ENCODE measurements at places on chromosomes 1 and 21. TPM values are rescaled to one million over a fixed set of nuclear protein-coding genes. Genes with fewer than 3 reads are reported as not detected.

DNA sequence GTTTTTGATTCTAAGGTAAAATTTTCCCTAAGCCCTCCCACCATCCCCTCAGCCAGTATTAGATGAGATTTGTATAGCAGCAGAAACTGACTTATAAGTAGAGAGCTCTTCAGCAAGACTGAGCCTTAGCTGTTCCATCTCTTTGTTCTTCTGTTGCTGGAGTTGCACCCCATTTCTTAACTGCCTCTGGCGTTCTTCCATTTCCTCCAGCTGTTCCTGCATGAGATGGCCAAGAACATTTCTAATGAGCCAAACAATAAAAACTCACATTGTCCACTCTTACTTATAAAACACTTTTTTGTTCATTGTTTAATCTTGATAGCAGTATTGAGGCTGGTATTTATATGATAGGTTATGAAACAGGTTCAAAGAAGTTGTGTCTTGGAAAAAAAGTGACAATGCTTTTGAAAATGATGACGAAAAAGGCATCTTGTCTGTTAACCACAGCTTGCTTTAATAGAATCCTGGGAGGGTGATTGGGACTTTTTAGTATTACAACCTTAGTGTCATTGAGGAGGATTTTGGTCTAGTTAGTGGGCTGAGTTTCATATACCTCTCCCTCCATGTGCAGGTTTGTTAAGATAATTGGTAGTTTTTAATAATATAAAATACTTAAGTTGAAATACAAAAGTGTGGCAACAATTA lies 18.3 kb downstream of the SYNC start:
- no peak overlapping the region for H3K4me3 ChIP-seq
- no peak for DNase-seq
- H3K36me3 ChIP-seq: peaks cover 70% of the 10 kb centered on the region
- H3K27me3 ChIP-seq: no peaks in the 10 kb centered on the region
- H3K27ac ChIP-seq: no peak overlapping the region

DNA sequence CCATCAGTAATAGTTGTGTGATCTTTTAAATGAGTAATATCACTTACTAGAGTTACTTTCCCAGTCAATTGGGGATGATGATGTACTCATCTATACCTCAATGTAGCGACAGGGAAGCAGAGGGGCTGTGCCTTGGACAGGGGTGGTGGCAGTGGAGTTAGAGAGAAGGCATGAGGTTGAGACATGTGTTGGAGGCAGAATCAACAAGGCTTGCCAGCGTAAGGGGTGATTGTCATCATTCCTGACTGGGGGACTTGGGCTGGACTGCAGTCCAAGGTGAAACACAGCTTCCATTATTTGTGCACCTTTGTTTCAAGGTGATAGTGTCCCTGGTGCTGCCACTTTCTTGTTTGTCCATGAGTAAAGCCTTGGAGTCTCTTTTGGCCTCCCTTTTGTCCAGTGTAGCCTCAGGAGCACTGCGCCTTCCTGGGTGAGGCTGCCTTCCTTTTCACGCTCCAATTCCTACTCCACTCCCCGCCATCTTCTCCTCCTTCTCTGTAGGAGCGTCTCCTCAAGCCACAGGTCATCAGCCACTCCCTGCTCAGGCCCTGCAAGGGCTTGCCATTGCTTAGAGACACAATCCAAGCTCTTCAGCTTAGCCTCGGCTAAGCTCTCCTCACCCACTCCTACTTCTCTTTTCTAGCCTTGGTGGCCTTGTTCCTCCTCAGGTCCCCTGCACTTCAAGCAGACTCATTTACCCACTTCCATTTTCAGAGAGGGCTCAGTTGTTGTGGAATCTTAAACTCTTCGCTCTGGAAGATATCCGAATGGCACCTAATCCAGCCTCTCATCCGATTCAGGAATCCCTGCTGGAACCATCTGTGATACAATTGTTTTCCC lies 77.6 kb upstream of the CD34 start:
- no peaks in the 10 kb centered on the region for H3K4me1 ChIP-seq
- peaks cover 18% of the 10 kb centered on the region for H3K27me3 ChIP-seq
- no peak overlapping the region for H3K4me3 ChIP-seq
- DNase-seq: no peak
- H3K36me3 ChIP-seq: no peaks in the 10 kb centered on the region
- H3K27ac ChIP-seq: no peak overlapping the region

INSRR gene
- not detected for total RNA-seq

GRCh38 chr1:178267646-178268094 lies 173.8 kb downstream of the RASAL2 start:
- H3K4me3 ChIP-seq: no peak overlapping the region
- H3K4me1 ChIP-seq: no peaks in the 10 kb centered on the region
- H3K36me3 ChIP-seq: no peaks in the 10 kb centered on the region
- peaks cover 10% of the 10 kb centered on the region for H3K27me3 ChIP-seq

GRCh38 chr1:37434292-37435225 lies 39.8 kb upstream of the ZC3H12A start:
- no peak overlapping the region for H3K4me3 ChIP-seq
- no peak overlapping the region for H3K27ac ChIP-seq
- H3K27me3 ChIP-seq: peaks cover 16% of the 10 kb centered on the region
- no peaks in the 10 kb centered on the region for H3K36me3 ChIP-seq
- no peaks in the 10 kb centered on the region for H3K4me1 ChIP-seq

ECM1 gene
- 1.7 TPM for total RNA-seq

- H3K36me3 ChIP-seq: no peaks in the 10 kb centered on the region
- peaks cover 20% of the 10 kb centered on the region for H3K27me3 ChIP-seq
- H3K4me1 ChIP-seq: no peaks in the 10 kb centered on the region
- H3K27ac ChIP-seq: no peak overlapping the region
Measured at GRCh38 chr1:153395136-153395685, 4.3 kb upstream of the S100A8 start.

DNA sequence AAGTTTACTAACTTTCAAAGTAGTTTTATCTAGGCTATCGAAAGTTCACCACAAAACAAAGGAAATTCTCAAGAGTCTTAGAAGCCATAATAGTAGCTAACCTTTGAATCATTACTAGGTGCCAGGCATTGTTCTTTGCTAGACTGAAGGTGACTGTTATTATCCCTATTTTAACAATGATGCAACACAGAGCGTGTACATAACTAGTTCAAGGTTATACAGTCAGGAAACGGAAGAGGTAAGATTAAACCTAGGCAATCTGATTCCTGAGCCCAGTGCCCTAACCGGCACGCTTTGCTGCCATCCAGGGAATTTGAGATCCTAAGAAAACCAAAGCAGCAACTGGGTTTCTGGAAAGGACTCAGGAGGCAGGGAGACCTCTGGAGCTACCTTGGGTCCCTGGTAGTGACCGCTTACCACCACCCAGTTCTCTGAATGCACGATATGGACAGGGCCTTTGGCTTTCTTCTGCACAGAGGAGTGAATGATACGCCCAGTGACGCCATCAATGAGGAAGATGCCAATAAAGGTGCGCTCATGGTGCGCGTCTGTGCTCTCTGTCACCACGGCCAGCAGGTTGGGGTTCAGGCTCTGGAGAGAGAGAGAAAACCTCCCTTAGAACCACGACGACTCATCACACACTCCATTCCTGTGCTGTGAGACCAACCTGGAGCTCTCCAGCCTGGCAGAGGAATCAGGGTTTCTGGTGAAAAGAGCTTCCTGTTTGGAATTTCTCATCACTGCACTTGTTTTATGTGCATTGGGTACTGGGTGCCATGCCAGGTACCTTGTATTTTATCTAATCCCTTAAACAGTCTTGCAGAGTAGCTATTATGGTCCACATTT lies 13.1 kb upstream of the UBR4 start:
- no peak overlapping the region for H3K27ac ChIP-seq
- no peak for DNase-seq
- H3K4me1 ChIP-seq: peaks cover 4% of the 10 kb centered on the region
- no peak overlapping the region for H3K4me3 ChIP-seq
- no peaks in the 10 kb centered on the region for H3K27me3 ChIP-seq

DNA sequence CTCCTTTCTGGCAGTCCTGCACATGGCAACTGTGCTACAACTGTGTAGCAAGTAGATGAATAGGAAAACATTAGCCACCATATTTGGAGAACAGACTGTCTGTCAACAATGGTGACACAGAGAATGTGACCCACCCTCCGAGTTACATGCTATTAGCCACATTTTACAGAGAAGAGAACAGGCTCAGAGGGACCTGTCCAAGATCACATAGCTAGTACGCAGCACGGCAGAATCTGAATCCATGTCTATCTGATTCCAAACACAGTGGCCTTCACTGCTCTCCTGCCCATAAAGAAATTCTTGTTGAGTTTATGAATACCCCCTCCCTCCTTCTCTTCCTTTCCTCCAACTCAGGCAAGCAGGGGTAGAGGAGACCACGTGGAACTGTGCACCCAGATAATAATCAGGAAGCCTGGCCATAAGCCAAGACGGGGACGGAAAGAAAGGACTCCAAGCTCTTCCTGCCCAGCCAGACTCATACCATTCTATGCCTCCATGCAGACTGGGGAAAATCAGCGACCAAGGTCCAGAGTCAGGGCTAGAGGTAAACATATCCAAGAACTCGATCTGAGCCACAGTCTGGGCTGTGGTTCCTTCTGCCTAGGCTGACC lies 78.8 kb downstream of the TRABD2B start:
- H3K27ac ChIP-seq: no peak overlapping the region
- H3K4me1 ChIP-seq: no peaks in the 10 kb centered on the region
- no peak for DNase-seq
- H3K4me3 ChIP-seq: no peak overlapping the region
- H3K27me3 ChIP-seq: peaks cover 18% of the 10 kb centered on the region

DNA sequence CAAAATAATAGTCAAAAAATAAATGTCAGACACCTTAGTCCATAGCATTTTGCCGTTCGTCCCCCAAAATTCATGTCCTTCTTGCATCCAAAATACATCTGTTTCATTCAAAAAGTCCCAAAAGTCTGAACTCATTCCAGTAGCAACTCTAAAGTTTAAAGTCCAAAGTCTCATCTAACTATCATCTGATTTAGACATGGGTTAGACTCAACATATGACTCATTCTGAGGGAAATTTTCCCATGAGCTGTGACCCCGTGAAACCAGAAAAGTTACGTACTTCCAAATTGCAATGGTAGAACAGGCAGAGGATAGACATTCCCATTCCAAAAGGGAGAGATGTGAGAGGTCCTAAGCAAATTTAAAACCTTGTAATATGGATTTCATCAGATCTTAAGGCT lies 48.6 kb upstream of the CACHD1 start:
- peaks cover 3% of the 10 kb centered on the region for H3K27me3 ChIP-seq
- H3K4me1 ChIP-seq: no peaks in the 10 kb centered on the region
- no peak overlapping the region for H3K27ac ChIP-seq
- no peak for DNase-seq

- DNase-seq: no peak
- H3K36me3 ChIP-seq: no peaks in the 10 kb centered on the region
- H3K4me3 ChIP-seq: no peak overlapping the region
- H3K27me3 ChIP-seq: peaks cover 5% of the 10 kb centered on the region
Measured at GRCh38 chr21:36551731-36552433, 72.0 kb upstream of the CLDN14 start.

GRCh38 chr1:101365186-101365585 lies 128.4 kb downstream of the S1PR1 start:
- peaks cover 2% of the 10 kb centered on the region for H3K4me1 ChIP-seq
- no peak overlapping the region for H3K27ac ChIP-seq
- H3K36me3 ChIP-seq: no peaks in the 10 kb centered on the region
- no peak overlapping the region for H3K4me3 ChIP-seq

SLC22A15 gene
- 4.6 TPM for total RNA-seq

- DNase-seq: no peak
- H3K4me1 ChIP-seq: peaks cover 34% of the 10 kb centered on the region
- H3K4me3 ChIP-seq: peak overlapping the region; percentile 24
- H3K27ac ChIP-seq: peak overlapping the region; percentile 93
- H3K36me3 ChIP-seq: peaks cover 17% of the 10 kb centered on the region
Measured at GRCh38 chr21:25967181-25967900, 203.2 kb downstream of the APP start.

GRCh38 chr1:11563560-11564069 lies 84.7 kb downstream of the DISP3 start:
- peaks cover 17% of the 10 kb centered on the region for H3K27me3 ChIP-seq
- no peak overlapping the region for H3K27ac ChIP-seq
- DNase-seq: no peak
- H3K4me3 ChIP-seq: no peak overlapping the region

GRCh38 chr1:178486100-178487069 lies 10.4 kb downstream of the CLEC20A start:
- peak overlapping the region; percentile 57 for H3K27ac ChIP-seq
- no peaks in the 10 kb centered on the region for H3K36me3 ChIP-seq
- H3K27me3 ChIP-seq: peaks cover 4% of the 10 kb centered on the region
- H3K4me1 ChIP-seq: peaks cover 34% of the 10 kb centered on the region
- H3K4me3 ChIP-seq: peak overlapping the region; percentile 36
- DNase-seq: peak; percentile 48

DNA sequence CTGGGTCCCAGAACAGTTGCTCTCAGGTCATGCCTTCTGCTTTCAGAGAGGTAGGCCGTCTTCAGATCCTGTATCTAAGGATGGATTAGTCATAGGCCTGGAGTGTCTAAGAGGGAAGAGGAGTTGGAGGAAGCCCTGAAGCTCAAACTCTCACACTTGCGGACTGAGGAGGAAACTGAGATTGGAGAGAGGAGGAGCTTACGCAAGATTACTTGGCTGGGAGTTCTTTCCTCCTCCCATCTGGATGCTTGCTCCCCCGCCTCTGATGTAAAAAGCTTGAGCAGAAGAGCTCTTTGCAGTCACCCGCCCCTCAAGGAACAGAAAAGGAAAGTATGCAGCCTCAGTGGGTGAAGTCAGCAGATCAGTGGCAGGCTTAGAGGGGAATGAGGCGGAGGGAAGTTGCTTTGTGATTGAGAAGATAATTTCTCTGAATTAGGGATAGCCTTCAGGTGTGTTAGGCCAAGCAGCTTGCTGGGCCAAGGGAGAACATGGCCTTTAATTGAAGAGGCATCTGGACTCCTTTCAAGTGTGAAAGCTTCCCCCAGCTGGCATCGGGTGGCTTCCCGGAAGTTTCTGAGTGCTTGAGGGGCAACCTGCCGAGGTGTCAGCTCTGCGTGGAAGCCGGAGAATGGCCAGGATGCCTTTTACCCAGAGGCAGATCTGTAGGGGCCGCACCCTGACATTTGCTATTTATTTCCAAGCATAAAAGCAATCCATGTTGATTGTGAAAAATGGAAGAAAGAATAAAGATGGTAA lies 6.6 kb downstream of the ADORA1 start:
- H3K27me3 ChIP-seq: peaks cover 10% of the 10 kb centered on the region
- H3K36me3 ChIP-seq: no peaks in the 10 kb centered on the region
- no peak for DNase-seq
- H3K27ac ChIP-seq: no peak overlapping the region
- peaks cover 7% of the 10 kb centered on the region for H3K4me1 ChIP-seq
- H3K4me3 ChIP-seq: no peak overlapping the region

- no peaks in the 10 kb centered on the region for H3K27me3 ChIP-seq
- peaks cover 30% of the 10 kb centered on the region for H3K4me1 ChIP-seq
- H3K27ac ChIP-seq: peak overlapping the region; percentile 86
- DNase-seq: peak; percentile 32
Measured at GRCh38 chr1:206608108-206608698, 4.1 kb downstream of the EIF2D start.

Measured in activated B cell treated with CpG ODN at 0.5 μM for 24 hours (primary cell).